ENCODE measurements at places on chromosomes 6 and 20. TPM values are rescaled to one million over a fixed set of nuclear protein-coding genes. Genes with fewer than 3 reads are reported as not detected.

TCF15 gene
- total RNA-seq: not detected

LY6G6C gene
- not detected for total RNA-seq

FHL5 gene
- total RNA-seq: not detected

TRAPPC3L gene
- total RNA-seq: not detected

All from A172 (cell line).